NCI-H187 (cell line): ENCODE measurements at places on chromosomes 1 and 21.

DNA sequence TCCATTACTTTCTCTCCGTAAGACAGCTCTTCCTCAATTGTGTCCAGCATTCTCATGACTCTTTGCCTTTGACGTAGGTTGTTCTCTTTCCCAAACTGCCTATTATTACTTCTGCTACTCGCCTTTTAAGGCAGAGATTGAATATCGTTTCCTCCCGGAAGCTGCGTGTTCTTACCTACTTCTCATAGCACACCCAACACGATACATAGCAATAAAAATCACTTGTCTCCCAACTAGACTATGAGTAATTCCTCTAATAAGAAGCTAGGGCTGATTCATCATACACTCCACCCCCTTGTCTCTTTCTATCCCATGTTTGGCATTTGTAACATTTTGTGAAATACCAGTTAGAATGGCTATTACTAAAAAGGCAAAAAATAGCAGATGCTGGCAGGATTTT, 55.8 kb upstream of the SGIP1 start:
- no peak for DNase-seq

GRCh38 chr1:147171399-147172167, 687 bp downstream of the PRKAB2 start:
- DNase-seq = peak; percentile 68

GRCh38 chr1:243713470-243714186, 136.4 kb downstream of the AKT3 start:
- no peak for DNase-seq

- DNase-seq = no peak
These were observed 35.8 kb upstream of the RIPK4 start for GRCh38 chr21:41802684-41803083.

DNA sequence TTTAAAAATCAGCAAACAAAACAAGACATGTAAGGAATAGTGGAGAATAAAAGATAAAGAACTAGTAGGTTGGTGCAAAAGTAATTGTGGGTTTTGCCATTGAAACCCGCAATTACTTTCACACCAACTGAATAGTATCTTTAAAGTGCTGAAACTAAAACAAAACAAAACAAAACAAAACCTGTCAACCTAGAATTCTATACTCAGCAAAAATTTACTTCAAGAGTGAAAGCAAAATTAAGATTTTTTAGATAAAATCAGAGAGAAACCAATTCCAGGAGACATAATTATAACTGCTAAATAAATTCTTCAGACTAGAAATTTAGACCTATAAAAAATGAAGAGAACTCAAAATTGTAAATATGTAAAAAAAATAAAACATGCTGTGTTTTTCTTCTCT, 114.0 kb upstream of the TSPAN2 start:
- DNase-seq = no peak

GRCh38 chr1:118049981-118050380, 120.4 kb downstream of the WDR3 start:
- DNase-seq = no peak

DNA sequence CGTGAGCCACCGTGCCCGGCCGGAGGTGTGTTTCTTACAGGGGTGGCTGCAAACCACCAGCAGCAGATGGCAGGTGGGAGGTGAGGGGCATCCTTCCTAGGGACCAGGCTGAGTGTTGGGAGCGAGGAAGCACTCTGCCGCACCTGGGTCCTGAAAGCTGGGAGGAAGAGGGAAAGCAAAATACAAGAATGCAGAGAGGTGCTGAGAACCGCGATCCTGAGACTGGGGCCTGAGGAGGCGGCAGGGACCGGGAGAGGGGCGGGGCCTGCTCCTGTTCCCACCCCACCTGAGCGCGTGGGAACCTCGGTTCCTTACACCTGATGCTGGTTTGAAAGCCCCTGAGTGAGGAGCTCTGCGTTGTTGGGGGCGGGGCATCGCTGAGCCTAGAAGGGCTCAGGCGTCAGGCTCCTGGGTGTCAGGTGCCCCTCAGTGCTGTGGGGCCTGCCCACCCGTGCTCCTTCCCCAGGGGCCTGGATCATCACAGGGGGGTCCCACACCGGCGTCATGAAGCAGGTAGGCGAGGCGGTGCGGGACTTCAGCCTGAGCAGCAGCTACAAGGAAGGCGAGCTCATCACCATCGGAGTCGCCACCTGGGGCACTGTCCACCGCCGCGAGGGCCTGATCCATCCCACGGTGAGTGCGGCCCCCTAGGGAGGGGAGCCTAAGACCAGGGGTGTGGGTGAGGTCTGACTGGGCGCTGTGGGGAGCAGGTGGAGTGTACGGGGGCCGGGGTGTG, 15.5 kb downstream of the TRPM2 start:
- no peak for DNase-seq

- DNase-seq = no peak
These were observed 39.3 kb upstream of the TSPEAR start for GRCh38 chr21:44750675-44751025.

- DNase-seq = no peak
These were observed 131.2 kb downstream of the PLXNA2 start for GRCh38 chr1:208113011-208113410.

DNA sequence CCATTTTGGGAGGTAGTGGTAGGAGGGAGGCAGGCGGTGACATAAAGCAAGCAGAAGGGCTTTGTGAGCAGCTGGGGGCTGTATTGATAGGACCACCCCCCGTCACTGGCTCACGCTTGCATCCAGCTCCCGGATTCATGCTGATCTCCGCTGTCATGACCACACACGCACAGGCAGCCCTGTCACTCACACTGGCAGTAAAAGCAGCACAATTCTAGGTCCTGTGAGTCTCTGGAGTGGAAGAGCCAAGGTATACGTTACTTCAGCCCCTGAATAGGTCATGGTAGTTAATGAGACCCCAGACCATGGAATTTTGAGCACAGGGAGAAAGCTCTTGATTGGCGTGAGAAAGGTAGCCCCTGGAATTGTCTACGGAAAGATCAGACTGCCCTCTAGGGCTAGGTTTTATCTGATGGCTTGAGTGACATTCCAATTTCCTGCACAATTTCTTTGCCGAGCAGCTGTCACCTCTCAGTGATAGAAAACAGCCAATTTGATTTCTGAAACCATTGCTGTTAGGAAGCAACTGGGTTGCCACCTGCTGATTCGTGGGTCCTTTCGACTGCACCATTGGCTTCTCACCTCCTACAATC, 5.4 kb downstream of the OR2B11 start:
- no peak for DNase-seq

DNA sequence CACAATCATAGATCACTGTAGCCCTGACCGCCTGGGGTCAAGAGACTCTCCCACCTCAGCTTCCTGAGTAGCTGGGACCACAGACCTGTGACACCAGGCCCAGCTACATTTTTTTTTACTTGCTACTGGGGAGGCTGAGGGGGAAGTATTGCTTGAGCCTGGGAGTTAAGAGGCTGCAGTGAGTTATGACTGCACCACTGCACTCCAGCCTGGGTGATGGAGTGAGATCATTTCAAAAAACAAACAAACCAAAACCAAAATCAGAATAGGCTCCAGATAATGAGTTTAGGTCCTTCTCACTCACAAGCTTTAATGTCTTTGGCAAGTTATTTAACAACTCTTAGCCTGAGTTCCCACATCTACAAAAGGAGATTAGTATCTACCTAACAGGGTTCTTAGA, 22.8 kb downstream of the WDR26 start:
- DNase-seq = no peak

GRCh38 chr21:14751011-14751410, 204.9 kb upstream of the SAMSN1 start:
- DNase-seq = no peak

DNA sequence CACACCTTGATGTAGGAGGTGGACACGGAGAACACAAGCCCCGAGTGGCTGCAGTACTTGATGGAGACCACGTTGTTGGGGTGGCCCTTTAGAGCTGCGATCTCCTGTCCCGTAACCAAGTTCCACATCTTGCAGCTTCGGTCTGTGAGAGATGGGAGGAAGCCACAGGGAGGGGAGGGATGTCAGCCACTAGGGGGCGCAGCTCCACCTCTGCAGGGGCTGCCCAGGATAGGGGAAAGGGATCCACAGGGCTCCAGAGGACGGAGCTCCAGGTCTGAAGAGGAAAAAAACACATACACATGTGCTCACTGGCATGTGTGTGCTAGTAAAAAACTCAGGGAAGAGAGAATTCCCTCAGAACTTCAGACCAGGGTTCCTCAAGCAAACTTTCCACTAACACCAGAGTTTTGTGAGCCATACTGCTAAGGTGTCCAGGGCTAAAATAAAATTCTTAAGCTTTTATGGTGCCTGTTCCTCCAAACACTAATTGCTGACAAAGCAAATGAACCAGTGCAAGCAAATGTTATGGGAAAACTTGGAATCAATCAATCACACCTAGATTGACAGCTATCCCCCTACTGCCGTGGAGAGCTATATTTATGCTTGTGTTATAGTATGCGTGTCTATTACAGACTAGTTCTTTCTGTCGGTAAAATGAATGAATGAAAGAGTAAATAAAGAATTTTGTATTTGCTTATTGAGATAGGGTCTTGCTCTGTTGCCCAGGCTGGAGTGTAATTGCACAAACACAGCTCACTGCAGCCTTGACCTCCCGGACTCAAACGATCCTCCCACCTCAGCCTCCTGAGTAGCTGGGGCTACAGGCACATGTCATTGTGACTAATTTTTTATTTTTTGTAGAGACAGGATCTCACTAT, 43.7 kb downstream of the KIF21B start:
- DNase-seq = no peak

GRCh38 chr1:91795591-91796389, 90.2 kb downstream of the TGFBR3 start:
- no peak for DNase-seq

DNA sequence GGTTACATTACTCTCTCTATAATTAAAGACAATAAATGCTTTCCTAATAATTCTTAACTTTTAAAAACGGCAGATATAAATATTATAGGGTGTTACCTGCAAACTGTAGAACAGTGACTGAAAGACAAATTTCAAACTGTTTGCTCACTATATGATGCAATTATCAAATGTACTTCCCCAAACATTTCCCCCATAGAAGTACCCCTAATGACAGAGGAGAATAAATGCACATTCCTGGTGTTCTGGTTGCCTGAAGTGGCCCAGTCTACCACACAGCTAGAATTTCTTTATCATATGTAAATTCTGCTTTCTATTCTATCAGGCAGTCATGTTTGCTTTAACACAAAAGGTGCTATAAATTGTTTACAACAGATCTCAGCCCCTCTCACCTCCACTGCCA, 70.4 kb downstream of the VAV3 start:
- no peak for DNase-seq

DNA sequence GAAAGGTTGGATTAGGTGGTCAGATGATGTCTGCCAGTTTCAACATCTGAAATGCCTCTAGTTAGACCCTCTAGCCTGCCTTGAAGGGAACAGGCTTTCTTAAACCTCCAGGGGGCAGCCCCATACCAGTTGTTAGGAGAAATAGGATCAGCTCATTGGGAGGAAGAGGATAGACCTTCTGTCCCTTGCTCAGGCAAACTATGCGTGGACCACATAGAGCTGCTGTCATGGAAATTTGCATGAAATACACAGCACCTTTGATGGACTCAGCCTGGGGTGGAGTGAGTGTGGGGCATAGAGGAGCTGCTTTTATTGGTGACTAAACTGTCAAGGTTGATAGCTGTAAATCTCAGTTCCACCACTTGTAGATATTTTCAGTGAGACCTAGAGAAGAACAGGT, 38.4 kb upstream of the SPAG17 start:
- peak; percentile 13 for DNase-seq

- no peak for DNase-seq
These were observed 225.1 kb upstream of the C8B start for GRCh38 chr1:57190898-57191297.

- no peak for DNase-seq
These were observed 3.1 kb upstream of the MAD2L2 start for GRCh38 chr1:11684070-11684469.

DNA sequence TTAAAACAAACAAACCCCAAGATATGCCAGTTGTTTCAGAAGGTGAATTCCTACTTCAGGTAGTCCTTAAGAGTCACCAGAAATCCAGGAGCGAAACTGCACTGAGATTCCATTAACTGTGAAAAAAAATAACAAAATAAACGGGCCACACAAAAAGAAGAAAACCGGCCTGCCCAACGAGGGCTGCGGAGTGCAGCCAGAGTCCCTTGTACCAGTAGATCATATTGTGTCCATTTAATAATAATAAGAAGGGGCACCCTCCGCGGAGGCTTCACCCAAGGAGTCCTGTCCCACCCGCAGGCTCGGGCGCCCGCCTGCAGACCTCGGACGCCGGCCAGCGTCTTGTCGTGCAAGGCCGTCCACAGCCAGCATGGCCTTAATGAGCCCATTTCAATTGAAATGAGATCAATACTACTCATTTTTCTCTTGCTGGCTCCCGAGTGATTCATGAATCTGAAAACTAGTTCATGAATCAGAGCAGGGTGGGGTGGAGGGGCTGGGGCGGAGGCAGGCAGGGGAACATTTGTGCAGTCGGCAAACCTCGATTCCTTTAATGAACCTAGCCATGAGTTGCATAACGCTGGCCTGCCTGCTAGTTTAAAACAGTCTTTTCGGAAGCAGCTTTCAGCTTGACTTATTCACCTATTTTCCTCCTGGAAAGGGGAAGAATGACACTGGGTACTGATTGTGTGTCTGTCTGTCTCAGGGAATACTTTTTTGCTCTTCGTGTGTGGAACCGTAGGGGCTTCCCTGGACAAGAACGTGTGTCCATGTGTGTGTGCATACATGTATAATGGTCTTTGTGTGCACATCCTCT, 113.1 kb upstream of the IRF2BP2 start:
- no peak for DNase-seq

GRCh38 chr1:1291548-1292441, 11.6 kb downstream of the SCNN1D start:
- peak; percentile 60 for DNase-seq

- no peak for DNase-seq
These were observed 1.1 kb downstream of the SERTAD4 start for GRCh38 chr1:210233495-210234328.

- no peak for DNase-seq
These were observed 57.5 kb upstream of the EPS8L3 start for GRCh38 chr1:109821221-109821669.

- DNase-seq = no peak
These were observed 49.4 kb upstream of the FASLG start for GRCh38 chr1:172609528-172609927.

DNA sequence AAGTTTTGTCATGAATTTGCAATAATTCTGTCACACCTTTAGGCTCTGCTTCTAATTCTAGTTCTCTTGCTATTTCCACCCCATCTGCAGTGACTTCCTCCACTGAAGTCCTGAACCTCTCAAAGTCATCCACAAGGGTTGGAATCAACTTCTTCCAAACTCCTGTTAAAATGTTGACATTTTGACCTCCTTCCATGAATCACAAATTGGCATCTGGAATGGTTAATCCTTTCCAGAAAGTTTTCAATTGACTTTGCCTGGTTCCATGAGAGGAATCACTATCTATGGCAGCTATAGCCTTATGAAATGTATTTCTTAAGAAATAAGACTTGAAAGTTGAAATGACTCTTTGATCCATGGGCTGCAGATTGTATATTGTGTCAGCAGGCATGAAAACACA, 19.7 kb upstream of the SFT2D2 start:
- DNase-seq = no peak

DNA sequence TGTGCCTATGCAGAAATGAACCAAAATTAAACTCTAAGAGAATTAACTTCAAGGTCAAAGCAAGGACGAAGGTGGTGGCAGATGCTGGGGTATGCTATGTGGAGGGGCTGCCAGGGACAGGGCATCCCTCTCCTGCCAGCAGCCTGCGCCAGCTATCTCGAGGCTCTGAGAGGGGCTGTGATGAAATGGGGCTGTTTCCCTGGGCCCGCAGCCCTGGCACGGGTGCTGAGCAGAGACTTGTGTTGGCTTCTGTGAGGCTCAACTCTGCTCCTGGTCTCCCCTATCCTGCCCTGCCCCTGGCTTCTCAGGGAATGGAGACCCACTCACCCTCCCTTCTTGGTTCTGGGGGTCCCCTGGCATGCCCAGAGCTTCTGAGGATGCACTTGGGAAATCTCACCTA, 41.9 kb upstream of the TIAM1 start:
- DNase-seq = no peak

GRCh38 chr1:188402986-188403385, 1574.2 kb downstream of the PLA2G4A start:
- no peak for DNase-seq
